ENCODE measurements at places on chromosomes 11 and 22.
A peak's percentile ranks its signal among the peaks of the same experiment; 100 is the strongest.

DNA sequence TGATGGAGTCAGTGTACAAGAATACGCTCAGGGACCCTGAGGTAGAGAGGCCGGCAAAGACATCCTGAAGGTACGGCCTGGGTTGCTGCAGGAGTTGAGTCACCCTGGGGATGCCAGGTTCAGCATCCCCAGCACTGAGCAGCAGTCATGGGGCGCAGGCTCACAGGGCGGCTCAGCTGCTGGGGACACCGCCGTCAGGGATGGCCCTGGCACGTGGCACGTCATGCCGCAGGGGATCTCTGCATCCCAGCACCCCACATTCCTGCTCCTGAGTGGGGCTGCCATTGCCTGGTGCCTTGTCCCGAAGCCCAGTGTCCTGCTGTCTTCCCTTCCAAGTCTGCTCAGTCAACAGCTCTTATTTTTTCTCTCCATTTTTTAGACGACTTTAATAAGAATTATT is 168.7 kb upstream of the NTM start:
- DNase-seq = no peak

- no peak for DNase-seq
Observed at GRCh38 chr22:27135031-27135981, 477.9 kb downstream of the MIAT start.

- DNase-seq = no peak
Observed at GRCh38 chr11:57047610-57048009, 58.9 kb downstream of the OR5AK2 start.

GRCh38 chr11:125327518-125328224 is 163.1 kb downstream of the PKNOX2 start:
- no peak for DNase-seq

GRCh38 chr22:41043722-41044121 is 48.7 kb upstream of the EP300 start:
- DNase-seq = no peak

DNA sequence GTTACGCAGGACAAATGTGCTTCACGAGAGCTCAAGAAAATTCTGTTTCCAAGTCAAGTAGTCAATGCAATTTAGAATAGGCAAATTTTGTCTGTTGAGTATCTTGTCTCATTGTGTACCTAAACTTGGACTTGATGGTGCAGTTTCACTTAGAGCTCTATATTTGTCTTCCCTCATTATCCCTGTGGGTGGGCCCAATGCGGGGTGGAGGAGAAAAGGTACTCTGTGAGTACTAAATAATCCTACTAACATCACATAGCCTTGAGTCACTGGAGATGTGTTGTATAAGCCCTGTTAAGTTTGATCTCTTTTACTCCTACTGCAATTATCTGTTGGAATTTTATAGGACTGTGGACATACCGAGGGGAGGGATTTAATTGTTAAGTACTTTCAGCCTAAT is 331.2 kb downstream of the METTL15 start:
- no peak for DNase-seq

- DNase-seq = no peak
Observed at GRCh38 chr11:108825381-108825780, 160.5 kb downstream of the DDX10 start.

GRCh38 chr11:75347781-75348566 is 3.5 kb downstream of the ARRB1 start:
- peak; percentile 28 for DNase-seq

DNA sequence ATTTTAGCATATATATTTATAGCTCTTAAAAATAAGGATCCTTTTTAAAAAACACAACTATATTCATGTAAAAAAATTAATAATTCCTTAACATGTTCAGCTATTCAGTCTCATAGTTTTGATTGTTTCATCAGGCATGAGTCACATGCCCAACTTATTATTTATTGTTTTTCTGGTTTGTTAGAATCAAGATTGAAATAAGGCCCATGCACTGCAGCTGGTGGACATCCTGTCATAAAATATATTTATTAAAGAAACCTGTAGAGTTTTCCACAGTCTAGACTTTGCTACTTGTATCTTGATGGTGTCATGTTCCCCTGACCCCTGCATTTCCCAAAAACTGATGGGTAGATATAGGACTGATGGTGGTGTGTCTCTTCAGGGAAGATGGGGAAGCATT is 77.4 kb downstream of the PARVA start:
- DNase-seq = no peak

GRCh38 chr11:74681686-74682651 is 49.3 kb downstream of the CHRDL2 start:
- DNase-seq = no peak

GRCh38 chr22:27713461-27713860 is 88.1 kb downstream of the MN1 start:
- no peak for DNase-seq

DNA sequence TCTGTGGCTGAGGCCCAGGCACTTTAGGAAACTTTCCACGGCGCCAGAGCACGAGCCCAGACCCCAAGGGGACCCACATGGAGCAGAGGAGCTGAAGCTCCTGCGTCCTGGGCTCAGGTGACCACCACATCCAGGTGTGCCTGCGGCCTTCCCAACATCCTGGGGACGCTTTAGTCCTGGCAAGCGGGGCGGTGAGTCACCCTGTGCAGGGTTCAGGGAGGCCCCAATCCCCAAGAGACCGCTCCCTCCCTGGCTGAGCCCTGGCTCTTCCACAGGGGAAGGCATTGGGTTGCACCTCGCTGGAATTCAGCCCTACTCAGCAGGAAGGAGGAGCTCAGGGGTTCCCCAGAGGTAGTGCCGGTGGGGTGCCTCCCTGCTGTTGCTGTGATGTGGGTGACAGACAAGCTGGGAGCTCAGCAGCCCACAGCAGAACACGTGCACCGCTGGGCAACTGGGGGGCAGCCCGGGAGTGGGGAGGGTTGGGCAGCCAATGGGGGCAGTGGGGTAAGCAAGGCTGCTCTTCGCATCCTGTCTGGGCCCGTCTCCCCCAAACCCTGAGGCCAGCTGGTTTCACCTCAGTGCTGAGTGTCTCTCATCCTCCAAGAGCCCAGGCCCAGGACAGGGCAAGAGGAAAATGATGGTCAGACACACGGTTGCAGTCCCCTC is 802.8 kb downstream of the BRD1 start:
- DNase-seq = no peak

GRCh38 chr11:1052133-1053011 is 15.9 kb upstream of the MUC6 start:
- DNase-seq = no peak

- DNase-seq = peak; percentile 24
Observed at GRCh38 chr22:46027211-46028105, 50.5 kb upstream of the WNT7B start.

GRCh38 chr11:105588001-105588400 is 21.9 kb upstream of the GRIA4 start:
- DNase-seq = no peak

- DNase-seq = no peak
Observed at GRCh38 chr22:44247923-44248892, 64.5 kb downstream of the SHISAL1 start.

DNA sequence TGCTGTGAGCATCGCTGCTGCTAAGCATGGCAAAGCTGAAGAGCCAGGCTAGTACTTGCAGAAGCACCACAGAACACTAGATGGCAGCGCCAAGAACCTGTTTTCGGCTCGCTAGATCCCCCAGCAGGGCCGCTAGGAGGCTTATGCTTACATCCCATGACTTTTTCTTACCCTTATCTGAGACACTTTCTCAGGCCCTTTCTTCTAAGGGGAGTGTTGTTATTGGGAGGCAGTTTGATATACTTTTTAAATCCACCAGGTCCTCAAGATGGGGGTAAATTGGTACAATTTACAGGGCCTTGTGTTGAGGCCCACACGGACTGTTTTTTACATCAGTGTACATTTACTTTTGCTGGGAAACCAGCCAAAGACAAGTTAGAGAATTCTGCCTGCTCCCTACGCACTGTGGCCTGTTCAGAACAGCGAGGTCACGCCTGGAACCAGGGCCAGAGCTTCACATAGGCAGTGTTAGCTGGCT is 4.0 kb downstream of the TRIM6 start:
- peak; percentile 88 for DNase-seq

- DNase-seq = no peak
Observed at GRCh38 chr11:122737951-122738693, 82.6 kb downstream of the UBASH3B start.

- no peak for DNase-seq
Observed at GRCh38 chr11:123374622-123374968, 55.5 kb upstream of the GRAMD1B start.

DNA sequence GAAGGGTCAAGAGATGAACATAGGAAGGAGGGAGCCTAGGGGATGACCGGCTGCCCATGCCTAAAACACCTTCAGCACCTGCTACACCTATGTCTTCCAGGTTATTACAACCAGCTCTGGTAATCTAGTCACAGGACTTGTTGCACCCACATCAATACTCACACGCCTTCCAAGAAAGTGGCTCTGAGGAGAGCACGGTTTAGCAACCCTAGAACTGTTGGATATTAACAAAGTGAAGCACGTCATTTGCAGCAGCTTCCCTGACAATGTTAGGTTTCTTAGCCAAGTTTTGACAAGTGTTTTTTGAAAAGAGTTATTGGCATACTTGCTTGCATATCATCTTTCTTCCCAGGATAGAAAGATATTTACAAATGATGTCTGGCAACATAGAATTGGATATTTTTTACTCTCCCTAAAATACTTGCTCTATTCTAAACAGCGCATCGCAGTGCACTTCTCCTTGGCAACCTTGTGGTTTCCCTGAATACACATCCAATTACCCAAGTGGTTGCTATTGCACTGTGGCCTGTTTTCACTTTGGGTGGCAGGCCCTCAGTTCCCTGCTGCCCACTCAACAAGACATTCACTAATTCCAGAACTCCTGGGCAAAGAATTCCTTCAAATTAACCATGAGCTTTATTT is 94.3 kb upstream of the ARHGAP42 start:
- no peak for DNase-seq

DNA sequence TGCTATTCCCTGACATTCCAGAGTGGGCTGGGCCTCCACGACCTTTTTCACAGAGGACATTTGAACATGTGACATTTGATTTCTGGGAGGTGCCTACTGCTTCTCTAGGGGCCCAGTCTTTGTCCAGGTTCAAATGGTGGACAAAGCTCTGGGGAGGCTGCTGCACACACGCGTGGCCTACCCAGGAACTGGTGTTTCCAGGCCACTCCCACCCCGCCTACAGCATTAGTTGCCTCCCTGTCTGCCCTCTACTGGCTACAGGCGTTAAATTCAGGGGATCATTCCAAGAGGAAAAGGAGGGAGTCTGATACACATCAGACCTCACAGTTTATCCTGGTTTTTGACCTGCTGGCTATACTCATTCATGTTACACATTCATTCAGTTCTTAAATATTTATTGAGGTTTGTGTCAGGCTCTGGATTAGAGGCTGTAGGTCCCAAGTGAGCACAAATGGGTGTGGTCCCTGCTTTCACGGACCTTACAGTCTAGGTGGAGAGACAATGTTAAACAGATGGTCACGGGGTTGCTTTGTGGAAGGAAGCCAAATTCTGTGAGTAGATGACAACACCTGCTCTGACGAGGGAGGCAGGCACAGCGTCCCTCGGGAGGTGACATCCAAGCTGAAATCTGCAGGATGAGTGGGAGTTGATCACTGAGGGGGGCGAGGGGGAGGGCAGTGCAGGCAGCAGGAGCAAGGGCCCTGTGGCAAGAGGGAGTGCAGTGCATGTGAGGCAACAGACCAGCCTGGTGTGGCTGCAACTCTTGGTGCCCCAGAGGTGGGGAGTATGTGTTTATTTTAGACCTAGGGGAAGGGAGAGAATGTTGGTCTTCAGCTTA is 11.8 kb downstream of the TUB start:
- DNase-seq = peak; percentile 58

DNA sequence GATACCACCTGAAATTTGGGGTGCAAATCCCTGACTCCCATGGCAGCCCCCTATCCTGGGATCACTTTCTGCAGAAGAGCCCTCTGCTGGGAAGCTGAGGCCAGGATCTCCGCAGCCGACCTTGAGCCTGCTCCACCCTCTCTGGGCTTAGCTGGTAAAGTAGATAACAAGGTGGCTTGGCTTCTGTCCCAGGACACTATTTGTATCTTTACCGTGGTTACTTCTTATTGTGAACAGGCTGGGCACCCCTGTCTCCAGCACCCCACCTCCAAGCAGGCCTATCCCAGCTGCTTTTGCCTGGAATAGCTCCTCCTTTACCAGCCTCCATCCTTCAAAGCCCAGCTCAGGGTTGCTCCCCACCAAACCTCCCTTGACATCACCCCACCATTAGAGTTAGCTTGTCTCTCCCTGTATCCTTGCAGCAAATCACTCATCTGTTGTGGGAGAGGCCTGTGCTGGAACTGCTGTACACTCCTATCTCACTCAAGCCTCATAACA is 35.2 kb upstream of the P2RY2 start:
- peak; percentile 93 for DNase-seq

DNA sequence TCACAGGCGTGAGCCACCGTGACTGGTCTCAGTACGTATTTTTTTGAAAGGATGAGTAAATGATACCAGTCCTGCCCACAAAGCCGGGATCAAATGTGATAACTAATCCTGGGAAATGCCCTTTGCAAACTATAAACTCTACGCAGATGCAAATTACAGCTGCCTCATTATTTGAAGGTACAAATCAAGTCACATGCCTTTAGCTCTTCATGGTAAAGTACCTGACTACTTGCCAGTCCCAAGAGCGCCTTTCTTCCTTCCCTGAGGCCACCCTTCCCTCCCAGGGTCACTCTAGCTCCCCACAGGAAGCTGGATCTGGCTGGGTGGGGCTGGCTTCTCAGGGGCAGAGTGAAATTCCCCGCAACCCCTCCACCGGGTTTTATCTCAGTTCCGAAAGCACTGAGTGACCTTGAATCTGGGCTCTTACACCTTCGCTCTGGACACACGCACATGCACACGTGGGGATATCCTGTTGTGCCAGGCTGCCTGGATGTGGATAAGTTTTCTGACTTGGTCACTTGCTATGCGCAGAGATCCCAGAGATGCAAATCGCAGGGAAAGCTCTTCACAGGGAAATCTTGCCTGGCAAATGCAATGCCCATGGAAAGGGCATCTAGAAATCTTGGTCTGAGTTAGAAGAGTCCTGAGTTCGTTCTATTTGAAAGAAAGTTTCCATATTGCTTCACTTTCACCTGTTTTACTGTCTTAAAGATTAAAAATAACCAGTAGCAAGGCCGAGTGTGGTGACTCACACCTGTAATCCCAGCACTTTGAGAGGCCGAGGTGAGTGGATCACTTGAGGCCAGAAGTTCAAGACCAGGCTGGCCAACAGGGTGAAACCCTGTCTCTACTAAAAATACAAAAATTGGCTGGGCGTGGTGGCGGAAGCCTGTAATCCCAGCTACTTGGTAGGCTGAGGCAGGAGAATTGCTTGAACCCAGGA is 8.5 kb downstream of the A4GALT start:
- no peak for DNase-seq

DNA sequence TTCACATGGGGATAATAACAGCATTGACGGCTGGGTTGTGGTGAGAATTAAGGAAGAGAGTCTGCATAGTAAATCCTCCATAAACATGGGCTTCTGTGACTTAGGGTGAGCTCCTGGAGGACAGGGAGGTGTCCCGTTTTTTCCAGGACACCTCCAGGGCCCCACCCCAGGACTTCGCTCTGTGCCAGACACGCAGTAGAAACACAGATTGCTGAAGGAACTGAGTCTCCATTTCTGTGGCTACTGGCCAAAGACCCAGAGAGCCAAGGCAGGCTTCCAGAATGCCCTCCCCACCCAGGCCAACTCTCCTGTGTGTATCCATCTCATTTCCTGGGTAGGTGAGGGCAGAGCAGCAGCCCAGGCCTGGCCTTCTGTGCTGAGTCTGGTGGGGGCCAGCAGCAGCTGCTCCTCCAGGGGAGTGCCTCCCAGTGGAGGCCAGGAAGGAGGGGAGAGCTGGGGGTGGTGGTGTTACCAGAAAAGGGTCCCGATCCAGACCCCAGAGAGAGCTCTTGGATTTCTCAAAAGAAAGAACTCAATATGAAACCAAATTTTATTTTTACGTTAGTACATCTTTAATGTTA is 9.5 kb upstream of the RFPL3 start:
- no peak for DNase-seq

All from erythroblast (primary cell).